Activated CD4-positive, CD25-positive, alpha-beta regulatory T cell treated with anti-CD3 and anti-CD28 coated beads, Interleukin-2, amount 50 U/mL, for 72 hours (primary cell): ENCODE measurements at places on chromosomes 1 and 21.

- DNase-seq, result no peak
Measured at GRCh38 chr1:202049129-202049528, 38.7 kb downstream of the ELF3 start.

- no peak for DNase-seq
Measured at GRCh38 chr1:189868021-189868420, 609.6 kb downstream of the BRINP3 start.

DNA sequence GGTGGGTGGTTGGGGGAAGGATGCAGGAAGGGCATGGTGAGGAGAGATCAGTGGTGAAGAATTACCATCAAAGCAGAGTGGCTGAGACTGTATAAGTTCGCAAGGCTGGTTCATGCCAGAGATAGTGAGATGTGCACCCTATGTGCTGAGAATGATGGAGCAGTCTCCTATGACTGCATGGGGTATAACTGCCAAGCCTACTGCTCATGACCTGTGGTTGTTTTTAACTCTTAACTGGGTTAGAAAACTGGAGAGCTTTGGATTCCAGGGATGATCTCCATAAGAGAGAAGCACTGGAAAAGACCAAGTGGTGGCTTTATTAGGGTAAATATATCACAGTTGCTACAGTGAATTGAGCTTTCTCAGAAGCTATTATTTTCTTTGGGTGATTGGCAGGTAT is 16.2 kb downstream of the WNT2B start:
- DNase-seq, result no peak

DNA sequence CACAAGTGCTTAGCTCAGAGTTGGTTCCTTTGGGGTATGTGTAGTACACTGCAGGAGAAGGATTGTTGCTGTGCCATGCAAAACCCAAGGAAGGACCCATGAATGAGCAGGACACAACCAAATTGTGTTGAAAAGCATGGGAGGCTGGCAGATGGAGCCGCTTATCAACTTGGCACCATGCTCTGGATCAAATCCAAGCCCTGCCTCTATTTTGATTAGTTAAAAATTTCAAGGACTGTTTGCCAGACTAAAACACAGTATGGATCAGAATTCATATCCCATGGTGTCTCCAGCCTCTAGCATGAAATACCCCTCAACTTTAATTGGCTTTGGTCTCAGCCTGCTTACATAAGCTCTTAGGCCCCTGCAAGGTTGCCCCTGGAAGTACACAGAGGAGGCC is 27.8 kb downstream of the CCDC185 start:
- DNase-seq, result no peak

DNA sequence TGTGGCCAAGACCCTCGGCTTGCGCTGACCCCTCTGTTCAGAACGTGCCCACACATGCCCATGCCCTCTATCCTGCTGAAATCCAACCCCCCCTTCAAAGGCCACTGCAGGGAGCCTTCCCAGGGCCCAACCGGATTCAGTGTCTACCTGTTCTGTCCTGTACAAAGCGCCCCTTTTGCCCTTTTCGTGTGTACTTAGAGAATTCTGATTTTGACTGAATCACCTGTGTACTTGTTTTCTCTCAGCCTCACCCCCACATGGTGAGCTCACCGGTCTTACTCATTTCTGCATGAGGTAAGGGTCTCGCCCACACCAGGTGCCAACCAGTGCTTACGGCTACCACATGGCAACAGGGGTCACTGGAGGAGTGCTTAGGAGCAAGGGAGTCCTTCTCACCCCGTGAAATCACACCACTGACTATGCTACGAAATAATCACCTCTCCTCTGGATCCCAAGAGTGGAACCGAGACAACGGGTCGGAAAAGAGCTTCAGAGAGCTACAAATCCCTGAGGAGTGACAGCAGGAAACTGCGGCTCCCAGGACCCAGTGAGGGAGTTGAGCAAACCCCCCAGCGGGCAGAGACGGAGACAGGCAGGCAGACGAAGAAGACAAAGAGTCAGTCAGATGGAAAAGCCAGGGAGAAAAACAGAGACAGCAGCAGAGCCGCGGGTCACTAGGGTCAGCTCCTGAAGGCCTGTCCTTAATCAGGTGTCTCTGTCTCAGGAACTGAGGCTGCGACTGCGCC is 2.1 kb upstream of the S100A2 start:
- peak; percentile 52 for DNase-seq

DNA sequence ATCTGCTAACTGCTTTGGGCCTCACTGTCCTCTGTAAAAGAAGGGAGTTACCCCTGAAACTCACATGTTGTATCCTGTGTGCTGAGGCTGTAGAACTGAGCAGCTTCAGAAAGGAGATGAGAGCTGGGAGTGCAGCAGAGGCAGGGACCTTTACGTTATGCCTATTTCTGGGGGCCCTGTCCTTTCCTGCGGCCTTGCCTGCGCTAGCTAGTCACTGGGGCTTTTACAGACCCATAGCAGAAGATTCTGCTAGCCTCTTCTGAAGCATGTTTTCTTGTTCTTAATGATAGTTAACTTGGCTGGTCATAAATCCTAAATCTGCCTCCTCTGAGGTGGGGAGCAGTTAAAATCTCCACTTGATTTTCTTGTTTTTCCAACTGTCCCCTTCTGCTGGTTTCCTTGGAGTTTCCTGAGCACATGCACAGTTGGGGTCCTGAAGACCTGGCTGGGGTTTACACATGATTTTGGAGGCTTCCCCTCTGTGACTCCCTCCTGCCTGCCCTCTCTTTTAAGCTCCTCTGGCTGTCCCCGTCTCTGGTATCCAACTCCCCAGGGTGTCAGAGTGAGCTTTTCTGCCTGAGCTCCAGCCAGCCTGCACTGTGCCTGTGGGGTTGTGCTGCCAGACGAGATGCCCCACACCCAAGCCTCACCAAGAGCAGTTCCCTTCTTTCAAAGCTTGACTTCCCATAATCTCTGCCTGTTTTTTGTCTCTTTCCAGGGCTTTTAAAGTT is 76.6 kb downstream of the NOS1AP start:
- DNase-seq, result no peak

DNA sequence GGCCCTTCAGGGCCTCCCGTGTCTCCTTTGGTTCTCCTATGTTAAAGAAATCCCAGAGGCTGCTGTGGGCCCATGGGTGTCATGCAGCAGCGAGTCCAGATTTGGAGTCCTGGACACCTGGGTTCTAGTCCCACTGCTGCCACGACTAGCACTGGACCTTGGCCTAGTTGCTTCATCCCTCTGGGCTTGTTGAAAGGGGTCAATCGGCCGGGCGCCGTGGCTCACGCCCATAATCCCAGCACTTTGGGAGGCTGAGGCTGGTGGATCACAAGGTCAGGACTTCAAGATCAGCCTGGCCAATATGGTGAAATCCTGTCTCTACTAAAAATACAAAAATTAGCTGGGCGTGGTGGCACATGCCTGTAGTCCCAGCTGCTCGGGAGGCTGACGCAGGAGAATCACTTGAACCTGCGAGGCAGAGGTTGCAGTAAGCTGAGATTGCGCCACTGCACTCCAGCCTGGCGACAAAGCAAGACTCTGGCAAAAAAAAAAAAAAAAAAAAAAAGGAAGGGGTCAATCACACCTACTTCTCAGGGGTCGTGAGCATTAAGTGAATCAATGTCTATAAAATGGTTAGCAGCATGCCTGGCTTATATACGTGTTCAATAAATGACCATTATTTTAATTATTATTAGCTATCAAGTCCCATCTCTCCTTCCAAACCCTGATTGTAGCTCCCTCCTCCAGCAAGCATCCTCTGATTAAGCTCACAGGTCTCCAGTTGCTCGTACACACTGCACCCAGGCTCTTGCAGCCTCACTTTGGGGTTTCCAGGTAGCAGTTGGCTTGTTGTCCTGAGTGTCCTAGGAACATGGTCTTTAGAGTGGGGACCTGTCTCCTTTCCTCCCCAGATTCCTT is 43.8 kb downstream of the KIRREL1 start:
- no peak for DNase-seq

DNA sequence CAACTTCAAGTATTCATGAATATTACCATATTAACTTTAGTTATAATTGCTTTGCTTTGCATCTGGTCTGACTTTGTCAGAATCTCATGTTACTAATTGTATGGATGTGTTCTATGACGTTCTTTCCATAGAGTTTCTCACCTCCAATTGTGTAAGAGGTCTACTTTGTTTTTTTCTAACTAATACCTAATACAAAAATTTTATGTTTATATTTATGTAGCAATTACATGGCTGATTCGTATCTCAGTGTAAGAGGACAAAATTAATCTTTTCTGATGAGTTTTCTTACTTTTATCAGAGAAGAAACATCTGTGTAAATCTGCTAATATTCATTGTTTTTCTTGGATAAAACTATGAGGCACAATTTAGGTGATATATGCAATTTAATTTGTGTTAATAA is 224.8 kb upstream of the B3GALT2 start:
- no peak for DNase-seq

DNA sequence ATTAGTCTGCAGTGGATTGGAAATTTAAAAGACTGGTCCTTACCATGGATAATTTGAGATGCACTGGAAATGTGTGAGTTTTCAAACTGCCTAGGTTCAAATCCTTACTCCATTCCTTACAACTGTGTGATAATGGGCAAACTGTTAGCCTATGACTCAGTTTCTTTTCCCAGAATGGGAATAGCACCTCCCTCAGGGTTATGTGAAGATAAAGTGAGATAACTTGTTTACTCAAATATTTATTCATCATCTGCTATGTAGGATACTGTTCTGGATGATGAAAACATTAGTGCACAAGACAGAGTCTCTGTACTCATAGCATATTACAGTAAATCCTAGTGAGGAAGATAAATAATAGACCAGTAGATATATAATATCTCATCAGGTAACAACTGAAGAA is 28.6 kb downstream of the LRIG2 start:
- DNase-seq, result no peak

- peak; percentile 42 for DNase-seq
Measured at GRCh38 chr1:154747740-154748404, 122.2 kb downstream of the KCNN3 start.

- DNase-seq, result no peak
Measured at GRCh38 chr1:169906938-169907337, 13.2 kb upstream of the SCYL3 start.

GRCh38 chr21:46486481-46487126 is 27.9 kb downstream of the DIP2A start:
- DNase-seq, result no peak

DNA sequence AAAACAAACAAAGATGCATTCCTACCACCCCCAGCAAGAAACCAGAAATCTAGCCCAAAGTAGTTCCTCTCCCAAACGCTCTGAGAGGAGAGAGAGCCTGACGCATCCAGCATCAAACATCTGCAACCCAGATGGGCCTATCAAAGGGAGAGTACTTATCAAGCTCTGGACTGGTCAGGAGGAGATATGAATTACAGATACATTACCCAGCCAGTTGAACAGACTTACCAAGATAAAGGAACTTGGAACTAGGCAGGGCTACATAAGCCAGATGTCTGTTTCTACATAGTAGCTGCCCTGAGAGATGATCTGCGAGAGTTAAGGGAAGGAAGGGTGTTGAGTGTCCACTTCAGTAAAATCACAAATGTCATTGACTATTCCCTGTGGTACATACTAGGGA is 138.4 kb downstream of the PAPPA2 start:
- no peak for DNase-seq

- no peak for DNase-seq
Measured at GRCh38 chr1:79105500-79105899, 99.0 kb upstream of the ADGRL4 start.

DNA sequence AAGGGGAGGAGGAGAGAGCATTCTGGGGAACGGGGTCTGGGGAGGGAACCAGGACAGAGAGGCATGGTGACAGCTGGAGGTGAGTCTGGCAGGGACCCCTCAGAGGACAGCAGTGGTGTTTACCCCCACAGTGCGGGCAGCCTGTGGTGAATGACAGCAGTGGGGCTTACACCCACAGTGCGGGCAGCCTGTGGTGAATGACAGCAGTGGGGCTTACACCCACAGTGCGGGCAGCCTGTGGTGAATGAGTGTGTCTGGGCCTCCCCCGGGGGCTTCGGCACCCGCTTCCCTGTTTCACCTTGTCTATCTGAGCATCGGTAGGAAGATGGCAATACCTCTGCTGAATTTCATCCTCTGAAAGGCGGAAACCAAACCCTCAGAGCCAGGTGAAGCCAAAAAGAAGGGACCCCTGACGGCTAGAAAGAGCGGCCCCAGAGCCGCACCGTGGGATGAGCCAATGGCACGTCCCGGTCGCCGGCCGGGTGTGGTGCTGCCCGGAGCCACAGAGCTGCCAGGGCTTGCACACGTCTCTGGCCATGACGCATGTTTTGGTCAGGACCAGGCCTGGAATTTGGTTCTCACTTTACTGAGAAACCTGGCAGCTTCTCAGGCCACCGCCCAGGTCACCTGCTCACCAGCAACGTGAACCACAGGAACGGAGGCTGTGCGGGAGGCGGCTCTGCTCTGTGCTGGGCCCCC is 54.1 kb downstream of the SIK1 start:
- no peak for DNase-seq

DNA sequence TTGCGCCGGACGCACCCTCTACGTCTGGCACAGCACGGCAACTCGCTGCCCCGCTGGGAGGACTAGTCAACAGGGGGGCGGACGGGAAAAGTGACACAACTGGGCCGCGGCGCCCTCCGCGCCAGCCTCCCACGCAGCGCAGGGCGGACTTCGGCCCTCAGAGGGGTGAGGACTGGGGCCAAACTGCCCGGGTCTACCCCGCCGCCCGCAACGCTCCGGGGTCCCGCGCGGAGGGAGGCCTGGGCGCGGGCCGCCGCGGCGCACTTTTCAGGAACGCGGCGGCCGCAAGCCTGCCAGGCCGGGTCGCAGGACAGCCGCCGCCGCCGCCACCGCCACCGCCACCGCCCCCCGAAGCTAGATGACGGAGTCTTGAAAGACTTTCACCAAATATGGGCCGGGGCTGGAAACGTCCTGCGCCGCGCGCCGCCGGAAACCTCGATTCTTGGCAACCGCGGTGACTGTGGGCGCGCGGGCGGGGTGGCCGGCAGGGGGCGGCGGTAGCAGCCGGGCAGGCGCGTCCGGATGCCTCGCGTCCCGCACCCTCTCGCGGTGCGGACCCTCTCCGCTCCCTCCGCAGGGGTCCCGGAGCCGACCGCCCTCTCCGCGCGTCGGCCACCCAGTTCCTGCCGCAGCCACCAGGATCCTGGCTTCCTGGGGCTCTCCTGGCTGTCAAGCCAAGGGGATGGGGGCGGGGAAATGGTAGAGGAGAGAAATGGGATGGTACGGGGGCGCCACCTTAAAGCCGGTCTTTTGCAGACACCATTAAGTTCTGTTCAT is 3.7 kb upstream of the CCN1 start:
- DNase-seq, result peak; percentile 59

- DNase-seq, result no peak
Measured at GRCh38 chr1:175354080-175354479, 161.5 kb upstream of the KIAA0040 start.

- no peak for DNase-seq
Measured at GRCh38 chr1:16076031-16076864, 2.8 kb upstream of the FAM131C start.

DNA sequence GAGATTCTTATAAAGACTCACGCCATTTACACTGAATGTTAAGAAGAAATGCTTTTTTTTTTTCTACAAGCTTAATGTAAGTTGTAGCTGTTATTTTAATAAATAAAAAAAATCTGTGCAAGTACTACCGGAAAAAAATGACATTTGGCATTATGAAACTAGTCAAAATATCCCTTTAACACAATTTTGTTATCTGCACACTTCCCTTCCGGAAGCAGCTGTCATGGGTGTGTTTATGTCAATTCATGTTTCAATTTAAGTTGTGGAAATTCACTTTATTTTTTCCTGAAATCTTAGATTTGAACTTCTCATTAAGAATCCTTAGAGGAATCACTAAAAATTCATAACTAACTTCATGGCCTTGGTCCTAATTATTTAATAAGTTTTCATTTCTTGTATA is 308.1 kb downstream of the KCTD3 start:
- DNase-seq, result no peak

GRCh38 chr1:212182171-212182570 is 103.0 kb upstream of the PPP2R5A start:
- DNase-seq, result no peak

GRCh38 chr21:37380349-37381323 is 14.1 kb downstream of the DYRK1A start:
- no peak for DNase-seq
